PC-3 (cell line): ENCODE measurements at places on chromosomes 3 and 15. TPM values are rescaled to one million over a fixed set of nuclear protein-coding genes. Genes with fewer than 3 reads are reported as not detected.

- peaks cover 21% of the 10 kb centered on the region for H3K4me1 ChIP-seq
- no peak for DNase-seq
- H3K36me3 ChIP-seq = no peaks in the 10 kb centered on the region
- H3K27ac ChIP-seq = no peak overlapping the region
Observed at GRCh38 chr15:100682468-100682867, 80.1 kb downstream of the ASB7 start.

TNFAIP8L3 gene
- total RNA-seq = not detected in 2 replicates

BCHE gene
- 0.18 TPM in 1 of 2 replicates, not detected in the other for total RNA-seq

NR2F2 gene
- total RNA-seq = 19.0 and 19.6 TPM in 2 replicates

GRCh38 chr3:197030379-197031314 lies 1.0 kb upstream of the MELTF start:
- no peak overlapping the region for H3K4me3 ChIP-seq
- peak overlapping the region; percentile 61 for H3K27ac ChIP-seq
- H3K27me3 ChIP-seq = no peaks in the 10 kb centered on the region
- peaks cover 4% of the 10 kb centered on the region; the same call in 1 of the 2 replicates for H3K36me3 ChIP-seq
- peaks cover 41% of the 10 kb centered on the region for H3K4me1 ChIP-seq
- no peak for DNase-seq

CORO2B gene
- 0.66 and 0.92 TPM in 2 replicates for total RNA-seq

DNA sequence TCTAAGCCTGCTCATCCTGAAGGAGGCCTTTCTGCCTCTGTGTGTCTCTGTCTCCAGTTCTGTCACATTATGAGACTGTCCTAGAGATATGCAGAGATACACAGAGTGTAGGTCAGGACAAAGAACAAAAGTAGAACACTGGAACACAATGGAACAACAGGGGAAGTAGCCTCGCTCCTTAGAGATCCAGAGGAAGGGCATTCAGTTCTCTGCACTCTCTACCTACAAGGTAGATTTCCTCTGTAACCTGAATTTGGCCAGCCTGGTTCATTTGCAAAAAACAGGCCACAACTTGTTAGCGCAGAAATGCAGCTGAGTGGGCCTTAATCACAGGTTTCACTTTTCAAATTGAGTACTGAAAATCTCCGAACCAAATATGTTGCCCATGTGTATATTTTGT lies 19.4 kb downstream of the NEK10 start:
- no peak for DNase-seq
- no peaks in the 10 kb centered on the region for H3K27me3 ChIP-seq
- H3K36me3 ChIP-seq = no peaks in the 10 kb centered on the region
- H3K4me3 ChIP-seq = no peak overlapping the region

DNA sequence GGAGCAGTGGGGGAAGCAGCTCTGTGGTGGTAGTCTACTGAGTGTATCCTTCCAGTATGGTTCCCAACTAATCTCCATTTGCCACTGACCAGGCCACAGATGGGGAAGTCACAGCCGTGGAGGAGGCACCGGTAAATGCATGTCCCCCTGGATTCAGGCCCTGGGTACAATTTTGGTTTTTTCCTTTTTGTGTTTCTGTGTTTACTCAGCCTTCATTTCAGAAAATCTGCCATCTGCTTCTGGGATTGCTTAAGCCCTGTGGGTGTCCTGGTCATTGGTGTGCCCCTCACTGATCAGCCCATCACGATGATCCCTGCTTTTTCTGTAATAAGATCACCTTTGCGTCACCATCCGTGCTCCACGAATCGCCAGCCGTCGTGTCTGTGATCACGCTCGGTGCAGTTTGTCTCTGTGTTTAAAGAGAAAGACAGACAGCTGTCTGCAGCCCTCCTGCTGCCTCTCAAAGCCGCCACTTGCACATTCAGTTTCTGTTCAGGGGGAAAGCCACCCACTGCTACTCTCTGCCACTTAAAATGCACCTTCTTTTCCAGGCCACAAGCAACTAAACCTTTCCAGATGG lies 68.9 kb downstream of the DNASE1L3 start:
- no peak overlapping the region for H3K4me3 ChIP-seq
- H3K27me3 ChIP-seq = no peaks in the 10 kb centered on the region
- H3K27ac ChIP-seq = no peak overlapping the region
- H3K36me3 ChIP-seq = peaks cover 96% of the 10 kb centered on the region

- no peak overlapping the region for H3K4me3 ChIP-seq
- no peak overlapping the region for H3K27ac ChIP-seq
- no peaks in the 10 kb centered on the region for H3K36me3 ChIP-seq
Observed at GRCh38 chr15:78420766-78421165, 17.2 kb upstream of the IREB2 start.

- no peak overlapping the region for H3K4me3 ChIP-seq
- H3K27me3 ChIP-seq = no peaks in the 10 kb centered on the region
- no peak overlapping the region for H3K27ac ChIP-seq
- no peaks in the 10 kb centered on the region for H3K36me3 ChIP-seq
- no peak for DNase-seq
- H3K4me1 ChIP-seq = no peaks in the 10 kb centered on the region
Observed at GRCh38 chr3:22431334-22431733, 680.3 kb upstream of the ZNF385D start.

DNA sequence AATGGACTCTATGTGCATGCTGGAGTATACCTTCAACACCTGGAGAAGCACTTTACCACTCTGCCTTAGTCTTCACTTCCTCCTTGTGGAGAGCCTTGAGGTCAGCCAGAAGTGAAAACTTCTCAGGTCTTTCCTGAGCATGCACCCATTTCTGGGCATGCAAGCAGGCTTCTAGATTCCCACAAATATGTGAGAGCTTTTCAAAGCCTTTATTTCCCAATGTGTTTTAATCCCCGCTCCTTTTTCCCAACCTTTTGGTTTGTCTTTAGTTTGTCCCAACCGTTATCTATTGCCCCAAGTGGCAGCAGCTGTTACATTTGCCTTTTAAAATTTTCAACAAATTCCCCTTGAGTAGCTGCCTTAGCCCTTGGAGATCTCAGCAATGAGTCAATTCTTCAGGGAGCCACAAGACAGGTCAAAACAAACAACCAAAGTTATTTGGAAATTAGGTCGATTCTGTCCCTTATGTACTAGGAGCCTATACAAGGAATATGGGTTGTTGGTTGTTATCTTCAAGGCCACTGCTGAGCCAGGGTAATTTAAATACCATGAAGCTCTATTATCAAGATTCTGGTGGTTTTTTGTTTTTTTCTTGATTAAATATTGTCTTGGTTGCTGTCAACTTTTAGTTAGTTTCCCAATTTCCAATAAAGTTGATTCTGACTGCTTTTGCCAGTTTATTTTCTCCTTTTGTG lies 44.4 kb downstream of the LSM3 start:
- DNase-seq = peak; percentile 53
- no peaks in the 10 kb centered on the region for H3K36me3 ChIP-seq
- no peak overlapping the region for H3K4me3 ChIP-seq
- peaks cover 54% of the 10 kb centered on the region for H3K4me1 ChIP-seq
- no peaks in the 10 kb centered on the region for H3K27me3 ChIP-seq
- peak overlapping the region; percentile 56 for H3K27ac ChIP-seq

DNA sequence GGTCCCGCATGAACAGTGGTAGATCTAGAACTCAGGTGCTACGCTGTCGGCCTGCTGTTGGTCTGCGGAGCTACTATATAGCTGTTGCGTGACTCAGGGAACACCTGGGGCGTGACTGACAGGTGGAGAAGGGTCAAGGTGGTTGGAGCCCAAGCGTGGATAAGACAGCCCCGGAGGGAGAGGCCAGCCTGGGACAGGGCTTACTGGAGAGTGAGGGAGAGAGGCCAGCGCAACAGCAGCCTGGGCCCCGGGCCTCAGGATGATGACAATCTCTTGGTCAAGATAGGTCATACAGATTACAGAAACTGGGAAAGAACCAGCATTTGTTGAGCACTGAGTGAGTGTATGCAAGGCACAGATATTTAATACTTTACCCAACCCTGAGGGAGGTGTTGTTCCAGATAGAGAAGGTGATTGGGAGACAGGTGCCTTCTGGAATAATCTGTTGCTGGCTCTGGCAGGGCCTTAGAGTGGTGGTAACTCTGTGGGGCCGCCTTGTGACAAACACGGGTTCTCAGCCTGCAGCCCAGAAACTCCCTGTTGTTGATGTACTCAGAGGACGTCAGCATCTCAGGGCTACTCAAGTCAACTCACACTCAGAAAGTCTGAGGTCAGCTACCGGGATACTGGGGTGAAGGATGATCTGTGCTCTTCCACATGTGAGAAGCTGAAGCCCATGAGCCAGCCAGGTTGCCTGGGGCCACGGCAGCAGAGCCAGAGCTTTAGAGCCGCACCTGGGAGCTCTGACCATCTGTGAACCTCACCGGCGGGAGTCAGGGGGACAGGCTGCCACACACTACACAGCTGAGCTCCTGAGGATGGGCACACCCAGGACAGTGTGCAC lies 265.4 kb upstream of the HES1 start:
- H3K4me1 ChIP-seq = peaks cover 54% of the 10 kb centered on the region
- H3K36me3 ChIP-seq = no peaks in the 10 kb centered on the region
- DNase-seq = peak; percentile 48
- H3K27ac ChIP-seq = peak overlapping the region; percentile 73

DNA sequence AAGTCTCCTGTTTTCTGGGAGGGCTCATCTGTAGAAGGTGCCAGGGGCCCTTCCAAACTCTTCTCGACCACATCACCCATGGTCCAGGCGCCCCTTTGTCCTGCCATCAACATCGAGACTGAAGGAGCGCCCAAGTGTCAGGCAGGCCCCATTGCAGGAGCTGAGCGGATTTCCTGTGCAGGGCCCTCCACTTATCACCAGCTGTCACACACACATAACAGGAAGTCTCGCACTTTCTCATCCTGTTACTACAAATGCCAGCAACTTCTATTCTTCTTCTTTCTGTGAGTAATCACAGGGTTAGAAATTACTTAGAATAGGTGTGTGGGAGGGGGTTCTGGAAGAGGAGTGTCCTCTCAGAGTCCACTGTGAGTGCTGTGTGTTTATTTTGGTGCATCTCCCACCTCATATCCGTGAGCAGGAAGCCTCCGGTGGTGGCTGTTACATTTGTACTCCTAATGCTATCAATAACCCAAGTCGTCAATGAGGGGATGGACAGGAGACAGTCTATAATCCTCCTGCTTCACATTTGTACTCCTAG lies at the start of gene KLHL6:
Gene KLHL6 (minus strand): TSS at position 166 of the 541 bp plus-strand sequence. CDS start 53 bp downstream, at position 113.
- no peak for DNase-seq
- no peak within 1 kb of the TSS for H3K4me3 ChIP-seq
- H3K27ac ChIP-seq = no peak within 1 kb of the TSS
- no peaks in the 10 kb centered on the region for H3K4me1 ChIP-seq
- H3K27me3 ChIP-seq = no peaks in the 10 kb centered on the region
- H3K36me3 ChIP-seq = no peaks in the 10 kb centered on the region

CCR9 gene
- total RNA-seq = not detected in 2 replicates

GRCh38 chr3:46368569-46368968 lies 2.2 kb upstream of the CCR5 start:
- no peak overlapping the region for H3K27ac ChIP-seq
- H3K36me3 ChIP-seq = no peaks in the 10 kb centered on the region; the same call in 1 of the 2 replicates
- H3K27me3 ChIP-seq = no peaks in the 10 kb centered on the region

- peaks cover 3% of the 10 kb centered on the region; the same call in 1 of the 2 replicates for H3K27me3 ChIP-seq
- H3K4me3 ChIP-seq = no peak overlapping the region
- peak; percentile 29 for DNase-seq
- peaks cover 5% of the 10 kb centered on the region; the same call in 1 of the 2 replicates for H3K4me1 ChIP-seq
Observed at GRCh38 chr3:72181251-72181650, 396.3 kb upstream of the PROK2 start.

GRCh38 chr15:83845230-83845629 lies 191.3 kb downstream of the ADAMTSL3 start:
- no peaks in the 10 kb centered on the region for H3K27me3 ChIP-seq
- no peak overlapping the region for H3K27ac ChIP-seq
- peaks cover 22% of the 10 kb centered on the region for H3K4me1 ChIP-seq
- H3K4me3 ChIP-seq = no peak overlapping the region
- H3K36me3 ChIP-seq = no peaks in the 10 kb centered on the region

HGD gene
- 0.11 and 1.4 TPM in 2 replicates for total RNA-seq

GMPS gene
- total RNA-seq = 42.2 and 43.3 TPM in 2 replicates

GRCh38 chr3:175571096-175571495 lies 712.0 kb downstream of the NAALADL2 start:
- H3K36me3 ChIP-seq = no peaks in the 10 kb centered on the region
- no peak overlapping the region for H3K27ac ChIP-seq
- no peaks in the 10 kb centered on the region for H3K4me1 ChIP-seq
- no peak for DNase-seq
- no peaks in the 10 kb centered on the region for H3K27me3 ChIP-seq

DPPA2 gene
- total RNA-seq = not detected in 2 replicates

DNA sequence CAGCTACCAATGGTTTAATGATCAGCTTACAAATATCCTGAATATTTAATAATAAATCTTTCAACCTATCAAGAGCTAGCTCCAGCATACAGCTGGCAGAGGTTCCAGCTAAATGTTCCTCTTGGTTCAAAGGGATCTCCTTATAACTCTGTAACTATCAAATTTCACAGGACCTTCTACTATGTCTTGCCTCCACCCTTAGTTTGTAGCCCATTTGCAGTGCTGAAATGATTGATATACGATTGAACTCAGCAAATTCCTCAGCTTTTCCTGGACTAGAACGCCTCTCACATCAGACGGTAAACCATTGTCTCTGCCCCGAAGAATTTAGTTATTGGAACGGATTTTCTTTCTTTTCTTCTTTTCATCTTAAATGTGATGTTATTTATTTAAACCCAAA lies 41.5 kb downstream of the CD200R1L start:
- H3K4me3 ChIP-seq = no peak overlapping the region
- no peaks in the 10 kb centered on the region for H3K36me3 ChIP-seq
- no peaks in the 10 kb centered on the region for H3K27me3 ChIP-seq

LRRN1 gene
- total RNA-seq = not detected in 2 replicates

DNA sequence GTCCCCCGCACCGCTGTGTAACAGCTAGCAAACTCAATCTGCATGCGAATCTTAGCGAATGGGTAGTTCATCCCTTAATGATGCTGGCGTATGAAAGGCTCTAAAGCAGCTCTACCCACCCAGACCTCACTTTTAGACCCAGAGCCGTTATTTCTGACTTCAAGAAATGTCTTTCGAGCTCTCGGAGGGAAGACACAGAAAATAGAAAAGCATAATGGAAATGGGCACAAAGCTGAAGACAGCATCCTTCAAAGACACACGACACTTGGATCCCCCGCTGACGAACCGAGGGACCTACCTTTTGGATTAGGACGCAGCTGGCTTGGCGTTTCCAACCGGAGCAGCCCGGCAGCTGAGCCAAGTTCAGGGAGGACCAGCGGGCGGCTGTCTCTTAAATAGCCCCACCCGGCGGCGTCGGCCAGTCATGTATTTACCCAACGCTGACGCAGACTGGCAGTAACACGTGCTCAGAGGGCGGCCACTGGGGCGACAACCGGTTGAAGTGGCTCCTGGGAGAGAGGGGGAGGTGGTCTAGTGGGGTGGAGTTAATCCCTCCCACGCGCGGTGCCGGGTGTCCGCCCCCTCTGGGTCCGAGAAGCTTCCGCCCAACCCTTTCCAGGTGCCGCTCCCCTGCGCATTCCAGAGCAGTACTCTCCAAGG lies 1.5 kb downstream of the CCK start:
- no peak overlapping the region for H3K27ac ChIP-seq
- peaks cover 22% of the 10 kb centered on the region for H3K4me1 ChIP-seq
- H3K27me3 ChIP-seq = peaks cover 29% of the 10 kb centered on the region
- no peaks in the 10 kb centered on the region for H3K36me3 ChIP-seq
- DNase-seq = no peak

ANAPC13 gene
- 19.3 and 21.0 TPM in 2 replicates for total RNA-seq

PIERCE2 gene
- 0.63 and 3.1 TPM in 2 replicates for total RNA-seq
